ENCODE measurements at places on chromosomes 7 and 10.

DNA sequence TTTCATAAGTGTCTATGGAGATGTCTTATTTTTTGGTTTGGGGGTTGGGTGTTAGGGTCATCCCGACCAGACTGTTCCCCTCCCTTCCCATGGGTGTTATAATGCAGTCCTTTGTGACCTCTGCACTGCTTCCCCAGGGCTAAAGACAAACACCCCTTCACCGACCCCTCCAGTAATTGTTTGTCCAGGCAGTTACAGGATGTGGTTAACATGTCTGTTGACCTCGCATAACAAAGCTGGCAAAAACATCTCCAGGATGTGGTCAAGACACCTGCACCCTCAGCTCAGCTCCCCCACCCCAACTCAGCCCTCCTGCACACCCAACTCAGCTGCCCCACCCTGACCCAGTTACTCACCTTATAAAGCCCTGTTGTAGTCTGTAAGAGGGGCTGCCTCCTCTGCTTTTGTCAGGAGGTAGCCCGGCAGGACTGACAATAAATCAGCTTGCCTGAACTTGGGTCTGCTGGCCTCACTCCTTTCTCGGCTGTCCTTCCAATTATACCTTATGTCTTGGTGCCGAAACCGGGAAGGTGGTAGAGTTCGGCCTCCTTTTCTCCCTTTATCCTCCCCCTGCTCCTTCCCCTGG lies 102.2 kb downstream of the ZNF92 start:
- DNase-seq, result no peak

GRCh38 chr7:128035712-128036111 lies 4.5 kb upstream of the LRRC4 start:
- DNase-seq, result no peak

DNA sequence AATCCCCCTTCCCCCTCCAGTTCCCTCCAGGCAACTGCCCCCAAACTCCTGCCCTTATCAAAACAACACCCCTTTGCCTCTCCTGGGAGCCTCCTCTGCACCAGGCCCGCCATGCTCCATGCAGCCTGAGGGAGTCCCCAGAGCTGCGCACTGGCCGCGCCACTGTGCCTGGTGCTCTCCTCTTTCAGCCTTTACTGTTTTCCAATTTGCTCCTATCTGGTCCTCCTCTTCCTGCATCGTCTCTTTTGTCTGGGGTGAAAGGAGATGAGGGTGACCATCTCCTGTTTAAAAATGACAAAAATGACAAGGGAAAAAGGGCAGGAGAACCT lies 165.8 kb upstream of the ADCY1 start:
- no peak for DNase-seq

DNA sequence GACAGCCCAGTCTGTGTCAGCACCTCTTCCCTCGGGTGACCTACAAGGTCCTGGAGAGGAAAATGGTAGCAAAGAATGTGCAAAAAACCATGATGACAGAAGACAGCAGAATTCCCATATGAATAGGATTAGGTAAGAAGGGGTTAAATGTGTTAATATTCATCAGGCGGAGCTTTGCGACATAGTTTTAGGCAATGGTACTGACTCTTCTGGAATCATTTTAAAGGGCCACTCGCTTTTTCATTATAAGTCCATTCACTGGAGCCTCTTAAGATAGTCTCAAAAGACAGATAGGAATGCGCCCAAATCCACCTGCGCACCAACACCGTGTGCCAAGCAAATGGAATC lies 38.2 kb downstream of the DLG5 start:
- DNase-seq, result no peak

DNA sequence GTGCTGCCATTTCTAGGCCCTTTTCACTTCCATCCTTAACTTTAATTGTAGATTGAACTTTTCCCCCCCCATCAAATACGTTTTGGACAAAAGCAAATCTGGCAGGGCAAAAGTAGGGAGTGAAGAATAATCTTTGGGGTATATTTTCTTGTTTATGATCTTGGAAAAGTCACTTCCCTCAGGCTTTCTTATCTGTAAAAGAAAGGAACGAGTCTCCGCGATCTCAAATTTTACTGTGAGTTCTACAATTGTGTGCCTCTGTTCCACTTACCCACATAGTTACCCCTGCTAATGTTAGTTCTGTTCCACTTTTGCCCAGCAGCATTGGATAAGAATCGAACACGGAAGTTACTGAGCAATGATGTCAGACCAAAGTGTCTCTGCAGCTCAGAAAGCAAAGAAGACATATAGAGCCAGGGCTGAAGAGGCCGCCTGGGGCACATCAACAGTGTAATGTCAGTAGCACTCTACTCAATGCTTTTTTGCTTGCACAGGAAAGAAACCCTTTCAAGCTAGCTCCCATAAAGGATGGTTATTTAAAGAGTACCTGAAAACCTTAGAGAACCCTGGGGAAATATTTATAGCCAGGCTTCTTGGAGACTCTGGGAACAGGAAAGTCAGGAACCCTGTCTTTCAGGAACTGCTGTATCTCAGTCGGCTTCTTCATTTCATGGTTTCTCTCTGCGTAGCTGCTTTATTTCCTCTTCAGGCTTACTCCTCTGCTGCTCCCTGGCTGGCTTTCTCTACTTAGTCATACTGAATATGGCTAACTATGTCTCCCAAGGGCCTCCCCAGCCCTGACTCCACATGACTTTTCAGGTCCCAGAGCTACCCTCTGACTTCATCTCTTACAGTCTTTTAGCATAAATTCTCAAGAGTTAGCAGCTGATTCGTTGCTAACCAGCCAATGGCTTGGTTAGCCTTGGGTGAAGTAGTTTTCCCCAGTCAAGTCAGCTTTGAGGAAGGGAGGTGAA lies 123.7 kb upstream of the FAM3C start:
- DNase-seq, result no peak

Data from MG63 (cell line).